CD4-positive, alpha-beta T cell treated with Interleukin-21 for 1 hour (primary cell): ENCODE measurements at places on chromosomes 2 and 18.

DNA sequence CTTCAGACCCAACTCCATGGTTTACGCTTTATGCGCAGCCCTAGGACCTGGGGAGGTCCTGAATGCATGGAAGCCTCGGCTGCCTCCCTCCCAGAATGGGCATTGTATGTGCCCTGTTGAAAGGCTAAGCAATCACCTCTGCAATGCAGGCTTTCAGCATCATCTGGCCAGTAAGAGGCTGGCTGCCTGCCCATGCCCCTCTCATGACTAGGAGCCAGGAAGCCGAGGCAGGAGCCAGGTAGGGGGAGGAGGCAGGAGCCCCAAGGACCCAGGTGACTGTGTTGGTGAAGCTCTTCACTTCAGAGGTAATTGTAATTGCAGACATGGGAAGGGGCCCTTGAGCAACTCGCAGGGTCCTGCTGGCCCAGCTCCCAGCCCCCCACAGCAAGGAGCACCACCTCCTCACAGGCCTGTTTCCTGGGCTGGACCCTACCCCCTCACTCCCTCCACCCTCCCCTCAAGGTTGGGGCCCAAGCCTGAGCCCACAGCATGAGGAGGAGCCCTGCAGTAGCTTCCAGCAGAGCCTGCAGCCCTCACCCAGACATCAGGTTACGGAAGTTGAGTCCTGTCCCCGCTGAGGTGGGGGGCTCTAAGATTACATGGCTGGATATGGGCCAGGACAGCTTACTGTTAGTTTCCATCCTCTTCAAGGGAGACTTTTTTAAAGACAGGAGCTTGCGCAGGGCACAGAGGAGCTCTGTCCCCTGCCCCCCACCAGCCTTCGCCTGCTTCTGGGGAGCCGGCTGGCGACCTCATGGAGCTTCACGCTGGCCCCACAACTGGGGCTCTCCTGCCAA is 21.9 kb downstream of the CRACDL start:
- DNase-seq, result no peak

- DNase-seq, result no peak
Observed at GRCh38 chr18:76498064-76498463, 3.0 kb upstream of the ZNF516 start.

- no peak for DNase-seq
Observed at GRCh38 chr2:95104606-95105005, 17.0 kb downstream of the MRPS5 start.

GRCh38 chr2:9397201-9397600 is 26.1 kb downstream of the ITGB1BP1 start:
- no peak for DNase-seq

DNA sequence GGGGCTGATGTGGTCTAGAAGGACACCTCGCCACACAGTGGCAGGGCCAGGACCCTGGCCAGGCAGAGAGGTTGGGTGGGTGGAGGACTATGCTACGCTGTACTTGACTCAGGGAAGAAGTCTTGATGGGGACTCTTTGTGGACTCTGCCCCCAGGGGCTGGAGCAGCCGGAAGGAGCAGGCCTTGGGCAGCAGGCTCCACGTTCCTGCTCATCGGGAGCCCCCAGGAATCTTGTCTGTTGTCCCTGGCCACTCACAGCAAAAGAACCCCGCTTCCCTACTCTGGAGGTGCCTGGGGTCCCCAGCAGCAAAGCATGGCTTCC is 79.0 kb downstream of the POLR1A start:
- no peak for DNase-seq

- peak; percentile 21 for DNase-seq
Observed at GRCh38 chr2:46298522-46299353, 1.5 kb downstream of the EPAS1 start.

DNA sequence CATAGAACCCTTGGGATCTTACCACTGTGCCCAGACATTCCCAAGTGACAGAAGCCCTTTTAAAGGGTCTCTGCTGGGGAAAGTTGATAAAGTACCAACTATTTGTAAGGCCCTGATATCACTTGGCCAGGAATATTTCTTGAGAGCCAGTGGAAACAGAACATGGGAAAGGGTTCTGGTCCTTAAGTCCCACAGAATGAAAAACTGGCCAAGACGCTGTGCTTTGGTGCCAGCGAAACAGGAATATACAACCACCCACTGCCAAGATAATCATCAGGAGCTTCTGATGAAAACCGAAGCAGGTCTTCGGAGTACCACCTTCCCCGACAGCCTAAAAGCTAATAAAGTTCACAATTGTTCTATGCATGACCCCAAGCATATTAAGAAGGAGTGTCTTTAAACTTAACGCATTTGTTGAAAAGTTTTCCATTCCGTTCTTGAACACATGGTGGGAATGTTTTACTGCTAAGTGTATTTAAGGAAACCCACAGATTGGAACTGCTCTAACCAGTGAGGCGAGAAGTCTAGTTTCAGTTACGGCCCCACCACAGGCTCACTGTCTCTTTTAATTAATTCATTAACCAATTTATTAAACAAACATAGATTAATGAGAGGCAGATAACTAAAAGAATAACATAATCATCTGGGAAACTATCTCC is 152.6 kb downstream of the ANKRD44 start:
- no peak for DNase-seq

DNA sequence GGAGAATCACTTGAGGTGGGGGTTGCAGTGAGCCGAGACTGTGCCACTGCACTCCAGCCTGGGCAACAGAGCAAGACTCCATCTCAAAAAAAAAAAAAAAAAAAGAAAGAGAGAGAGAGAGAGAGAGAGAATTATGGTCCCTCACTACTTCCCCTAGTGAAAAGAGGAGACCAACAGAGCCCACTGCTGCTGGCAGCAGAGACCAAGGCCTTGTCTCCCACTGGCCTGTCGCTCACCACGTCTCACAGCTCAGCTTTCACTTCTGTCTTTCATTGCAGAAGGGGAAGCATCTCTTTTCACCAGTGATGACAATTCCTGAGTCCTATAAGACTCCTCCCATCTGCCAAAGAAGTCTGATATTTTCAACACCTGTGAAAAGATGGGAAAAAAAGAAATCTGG is 81.3 kb downstream of the CLHC1 start:
- DNase-seq, result peak; percentile 13

DNA sequence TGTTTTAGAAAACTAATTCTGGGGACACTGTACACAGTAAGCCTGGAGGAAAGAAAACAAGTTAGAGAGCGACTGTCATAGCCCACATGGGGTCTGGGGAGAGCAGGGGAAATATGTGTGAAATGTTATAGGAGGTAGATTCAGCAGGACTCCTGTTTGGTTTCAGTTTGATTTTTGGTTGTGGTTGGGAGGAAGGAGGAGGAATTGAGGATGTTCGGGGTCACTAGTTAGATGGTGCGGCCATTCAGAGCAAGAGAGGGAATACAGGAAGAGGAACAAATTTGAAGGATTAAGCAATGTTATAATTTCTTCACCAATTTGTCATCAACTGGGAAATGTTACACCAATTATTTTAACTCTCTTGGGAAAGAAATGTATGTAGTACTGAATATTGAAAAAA is 25.1 kb downstream of the TTC39C start:
- no peak for DNase-seq
